NCI-H1436 treated with DMSO at 0.1 percent for 48 hours (cell line): ENCODE measurements at places on chromosomes 5 and 9.

DNA sequence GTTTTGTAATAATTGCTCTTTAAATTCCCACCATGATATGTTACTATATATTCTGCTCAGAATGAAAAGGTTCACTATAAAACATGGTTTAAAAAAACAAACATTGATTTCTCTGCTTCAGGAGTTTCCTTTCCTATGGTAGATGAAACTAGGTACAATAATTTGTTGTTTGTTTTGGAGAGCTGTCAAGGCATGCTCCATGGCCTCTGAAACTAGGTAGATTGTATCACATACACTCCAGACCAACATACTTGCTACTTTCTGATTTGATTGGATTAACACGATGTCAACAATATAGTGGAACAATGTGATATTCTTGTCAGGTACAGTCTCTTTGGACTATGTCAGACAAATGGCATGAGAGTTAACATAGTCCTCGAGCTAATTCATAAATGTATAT, 452.7 kb upstream of the CDH9 start:
- no peak for DNase-seq

DNA sequence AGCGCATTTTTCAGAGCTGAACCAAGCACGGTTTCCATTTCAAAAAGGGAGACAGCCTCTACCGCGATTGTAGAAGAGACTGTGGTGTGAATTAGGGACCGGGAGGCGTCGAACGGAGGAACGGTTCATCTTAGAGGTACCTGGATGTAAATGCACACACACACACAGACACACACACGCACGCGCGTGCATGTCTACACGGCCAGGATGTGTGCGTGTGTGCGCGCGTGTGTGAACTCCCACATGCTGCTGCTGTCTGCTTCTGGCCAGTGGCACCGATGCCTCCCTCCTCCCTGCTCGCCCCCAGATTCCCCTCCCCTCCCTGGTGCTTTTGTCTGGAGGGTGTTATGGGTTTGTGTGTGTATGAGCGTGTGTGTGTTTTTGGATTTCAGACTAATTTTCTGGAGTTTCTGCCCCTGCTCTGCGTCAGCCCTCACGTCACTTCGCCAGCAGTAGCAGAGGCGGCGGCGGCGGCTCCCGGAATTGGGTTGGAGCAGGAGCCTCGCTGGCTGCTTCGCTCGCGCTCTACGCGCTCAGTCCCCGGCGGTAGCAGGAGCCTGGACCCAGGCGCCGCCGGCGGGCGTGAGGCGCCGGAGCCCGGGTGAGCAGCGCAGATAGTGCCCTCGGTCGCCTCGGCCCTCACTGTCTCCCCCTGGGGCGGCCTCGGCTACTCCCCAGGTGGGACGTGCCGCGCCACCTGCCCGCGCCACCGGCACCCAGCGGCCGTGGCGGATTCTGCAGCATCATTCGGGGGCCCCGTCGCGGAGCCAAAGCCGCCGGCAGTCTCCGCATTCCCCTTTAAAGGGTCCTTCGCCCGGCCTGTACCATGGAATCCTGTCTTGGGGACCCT, at the start of gene NTRK2:
TSS of gene NTRK2 (plus strand) at position 442 of the 850 bp plus-strand sequence. CDS start 1,020 bp downstream, outside the sequence.
- DNase-seq, result no peak

GRCh38 chr5:68173007-68173406, 42.5 kb upstream of the PIK3R1 start:
- DNase-seq, result no peak

DNA sequence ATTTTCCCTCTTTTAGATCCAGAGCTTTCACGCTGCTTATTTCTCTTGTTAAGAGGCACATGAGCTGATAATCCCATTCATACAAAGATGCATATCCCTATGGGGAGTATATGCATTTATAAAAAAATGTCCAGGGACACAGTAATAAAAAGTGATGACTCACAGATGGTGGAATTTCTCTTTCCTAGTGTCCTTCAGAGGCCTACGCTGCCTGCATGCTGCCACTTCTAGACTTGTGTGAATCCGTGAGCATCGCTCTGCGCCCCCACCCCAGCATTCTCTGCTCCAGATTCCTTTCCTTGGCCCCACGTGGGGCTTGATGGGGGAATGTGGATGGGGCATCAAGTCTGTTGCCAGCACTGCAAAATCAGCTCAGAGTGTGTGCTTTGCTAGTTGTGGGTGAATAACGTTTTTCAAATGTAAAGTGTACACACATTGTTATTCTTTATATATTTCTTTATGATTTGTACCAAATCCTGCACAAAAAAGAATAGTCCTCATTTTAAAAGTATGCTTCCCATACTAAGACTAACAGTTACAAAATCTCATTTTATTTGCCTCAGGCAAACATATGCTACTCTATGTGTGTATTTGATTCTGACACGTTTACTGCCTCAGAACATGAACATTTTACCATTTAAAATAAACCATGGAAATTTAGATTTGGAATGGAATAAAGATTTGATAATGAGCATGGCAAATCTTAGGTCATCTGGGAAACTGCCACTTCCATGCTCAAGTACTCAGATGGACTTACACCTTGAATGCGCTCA, 22.4 kb upstream of the RASGRF2 start:
- no peak for DNase-seq

- no peak for DNase-seq
These were observed 711.5 kb downstream of the CETN3 start for GRCh38 chr5:89698028-89698427.

DNA sequence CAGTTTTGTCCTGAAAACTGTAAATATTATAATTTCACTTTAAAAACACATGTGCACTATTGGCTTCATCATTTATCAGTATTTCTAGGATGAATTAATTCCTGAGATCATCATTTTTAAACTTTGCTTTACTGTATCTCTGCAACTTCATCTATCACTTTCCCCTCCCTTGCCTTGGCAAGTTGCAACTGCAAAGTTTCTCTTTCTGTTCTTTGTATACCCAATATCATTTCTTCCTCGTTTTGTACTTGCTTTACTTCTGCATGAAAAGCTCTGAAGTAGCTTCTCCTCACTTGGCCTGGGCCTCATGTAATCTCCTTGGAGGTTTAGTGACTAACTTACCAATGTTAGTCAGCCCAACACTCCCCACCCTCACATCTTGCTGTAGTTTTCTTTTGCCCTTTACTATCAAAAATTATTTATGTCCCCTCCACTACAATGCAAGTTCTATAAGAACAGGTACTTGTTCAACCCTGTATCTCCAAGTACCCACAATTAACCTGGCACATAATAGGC, 12.8 kb downstream of the C5orf63 start:
- no peak for DNase-seq

GRCh38 chr5:157554179-157555036, 21.2 kb downstream of the ADAM19 start:
- no peak for DNase-seq
